Hematopoietic multipotent progenitor cell treated with erythropoietin and hydrocortisone succinate and interleukin-3 and kit ligand, for 15 days (in vitro differentiated cells): ENCODE measurements at places on chromosomes 13 and 19.

DNA sequence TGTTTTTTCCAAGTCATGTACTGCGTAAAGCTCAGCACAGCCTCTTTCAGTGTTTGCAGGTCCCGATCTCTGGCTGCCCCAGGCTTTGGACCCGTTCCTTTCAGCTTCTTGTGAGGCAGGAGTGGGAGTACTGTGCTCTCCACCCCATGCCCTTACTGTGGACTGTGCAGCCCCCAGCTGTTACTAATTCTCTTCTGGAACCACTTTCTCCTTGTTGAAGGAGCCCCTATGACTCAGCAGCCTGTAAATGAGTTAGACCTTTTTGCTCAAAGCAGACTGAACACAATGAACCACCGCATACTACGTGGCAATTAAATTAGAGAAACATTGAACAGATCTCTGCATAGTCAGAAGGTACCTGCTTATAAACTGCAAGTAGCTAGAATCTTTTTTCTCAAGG is 39.0 kb downstream of the SERTM1 start:
- DNase-seq = no peak

DNA sequence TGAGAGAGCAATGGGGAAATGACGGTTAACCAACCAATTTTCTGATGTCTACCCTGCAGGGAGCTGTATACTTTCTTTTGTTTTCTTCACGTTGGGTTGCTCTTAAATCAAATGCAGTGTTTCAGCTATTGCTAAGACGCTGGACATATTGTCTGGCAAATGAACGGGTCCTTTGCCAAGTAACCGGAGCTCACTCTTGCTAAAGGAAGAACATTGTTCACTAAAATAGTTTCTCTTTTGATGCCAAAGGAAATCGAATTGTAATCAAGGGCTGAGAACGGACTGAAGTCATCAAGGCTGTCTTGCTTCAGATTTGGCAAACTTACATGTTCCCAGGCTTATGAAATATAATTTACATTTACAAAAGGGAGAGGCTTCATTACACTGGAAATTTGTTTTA is 142.3 kb upstream of the ARGLU1 start:
- no peak for DNase-seq

- DNase-seq = no peak
Observed at GRCh38 chr13:114038211-114038613, 64.3 kb upstream of the C13orf46 start.

DNA sequence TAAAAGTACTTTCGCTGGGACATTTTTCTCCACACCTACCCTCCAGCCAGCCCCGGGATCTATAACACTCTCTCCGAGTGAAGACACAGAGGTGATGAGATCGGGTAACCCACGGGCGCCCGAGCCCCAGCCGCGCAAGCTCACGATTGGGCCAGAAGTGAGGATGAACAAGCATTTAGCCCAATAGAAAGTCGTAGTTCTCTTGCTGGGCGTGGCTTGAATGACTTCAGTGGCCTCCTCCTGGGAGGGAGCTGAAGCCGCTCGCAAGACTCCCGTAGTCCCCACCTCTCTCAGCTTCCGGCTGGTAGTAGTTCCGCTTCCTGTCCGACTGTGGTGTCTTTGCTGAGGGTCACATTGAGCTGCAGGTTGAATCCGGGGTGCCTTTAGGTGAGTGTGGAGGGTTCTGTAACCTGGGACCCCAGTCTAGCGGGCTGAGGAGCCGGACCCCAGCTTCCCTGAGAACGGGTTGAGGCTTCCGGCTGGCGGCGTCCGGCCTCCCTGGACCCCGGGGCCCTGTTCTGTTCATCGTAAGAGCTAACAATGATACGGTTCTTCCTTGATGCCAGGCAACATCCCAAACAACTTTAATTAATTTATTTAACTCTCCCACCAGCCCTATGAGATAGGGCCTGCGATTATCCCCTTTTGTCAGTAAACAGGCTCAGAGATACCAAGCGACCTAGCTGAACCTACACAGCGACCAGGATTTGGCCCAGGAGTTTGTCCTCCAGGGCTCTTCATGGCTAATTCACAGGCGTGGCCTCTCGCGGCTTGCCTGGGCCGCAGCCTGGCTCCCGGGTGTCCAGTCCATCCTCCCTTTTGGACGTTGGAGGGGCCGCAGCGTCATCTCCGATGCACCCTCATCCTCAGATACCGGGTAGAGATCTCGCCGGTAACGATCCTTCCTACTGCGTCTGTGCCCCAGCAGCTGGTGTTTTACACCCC is at the start of gene COX6B1:
COX6B1 (plus strand) TSS at position 307 of the 945 bp plus-strand sequence. CDS start 2,921 bp downstream, outside the sequence.
- peak; percentile 98 for DNase-seq

- no peak for DNase-seq
Observed at GRCh38 chr19:45094137-45094536, 1.2 kb downstream of the PPP1R37 start.

DNA sequence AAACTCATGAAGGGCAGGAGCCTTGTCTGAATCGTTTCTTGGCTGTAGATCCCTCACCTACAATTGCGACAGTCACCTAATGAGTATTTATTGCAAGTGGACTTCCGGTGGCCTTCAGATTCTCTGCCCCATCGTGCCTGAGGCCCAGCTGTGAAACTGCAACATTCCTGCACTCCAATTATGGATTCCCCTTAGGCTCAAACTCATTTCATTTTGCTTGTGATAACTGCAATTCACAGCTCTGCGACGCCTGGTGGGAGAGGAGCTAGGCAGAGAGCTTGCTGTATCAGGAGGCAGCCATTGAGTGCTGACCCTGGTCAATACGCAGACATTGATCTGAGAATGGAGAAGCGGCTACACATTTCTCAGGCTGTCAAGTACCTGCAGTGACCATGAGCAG is 59.0 kb downstream of the CCDC70 start:
- no peak for DNase-seq

- no peak for DNase-seq
Observed at GRCh38 chr19:16135430-16136127, 7.9 kb upstream of the HSH2D start.

- no peak for DNase-seq
Observed at GRCh38 chr13:111363121-111363520, 42.7 kb downstream of the TEX29 start.

DNA sequence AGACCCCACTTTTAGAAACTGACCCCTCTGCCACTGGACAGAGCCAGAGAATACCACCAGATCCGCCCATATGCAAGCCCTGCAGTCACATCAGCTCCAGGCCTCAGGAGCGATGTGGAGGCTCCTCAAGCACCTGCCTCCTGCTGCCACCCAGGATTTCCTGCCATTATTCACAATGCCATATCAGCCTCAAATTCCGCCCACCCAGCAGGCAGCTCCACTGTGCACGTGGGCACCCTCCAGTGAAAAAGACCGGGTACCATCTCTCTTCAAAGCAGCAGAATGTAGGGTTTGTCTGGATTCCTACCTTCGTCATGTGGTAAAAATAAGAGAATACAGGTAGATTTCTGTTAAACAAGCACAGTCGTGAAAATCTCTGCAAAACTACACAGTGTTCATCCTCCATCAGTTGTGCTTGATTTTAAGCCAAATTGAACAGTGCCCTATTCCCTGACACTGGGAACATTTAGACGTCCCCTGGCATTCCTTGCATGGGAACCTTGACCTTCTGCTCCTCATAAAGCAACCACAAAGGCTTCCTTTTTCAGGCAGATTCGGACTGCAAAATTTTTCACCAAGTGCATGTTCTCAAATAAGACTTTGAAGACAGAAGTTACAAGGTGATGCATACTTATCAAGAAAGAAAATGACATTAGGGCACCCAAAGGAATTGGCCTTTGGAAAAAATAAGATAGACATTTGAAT is 56.4 kb downstream of the FAM124A start:
- DNase-seq = no peak

DNA sequence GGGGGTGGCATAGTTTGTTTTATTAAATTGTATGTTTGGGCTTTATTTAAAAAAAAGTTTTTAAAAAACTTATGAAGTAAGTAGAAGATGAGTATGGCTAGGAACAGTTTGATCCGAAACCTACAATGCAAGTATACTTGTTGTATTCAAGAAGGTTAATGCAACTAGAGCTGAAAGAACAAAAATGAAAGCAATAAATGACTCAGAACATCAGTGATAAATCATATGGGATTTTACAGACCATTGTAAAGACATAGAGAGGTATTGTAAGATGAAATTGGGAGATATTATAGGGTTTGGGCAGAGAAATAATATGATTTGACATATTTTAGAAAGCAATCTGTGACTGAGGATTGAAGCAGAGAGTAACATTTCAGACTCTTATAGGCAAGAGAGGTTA is 1135.3 kb downstream of the SLITRK5 start:
- DNase-seq = no peak

DNA sequence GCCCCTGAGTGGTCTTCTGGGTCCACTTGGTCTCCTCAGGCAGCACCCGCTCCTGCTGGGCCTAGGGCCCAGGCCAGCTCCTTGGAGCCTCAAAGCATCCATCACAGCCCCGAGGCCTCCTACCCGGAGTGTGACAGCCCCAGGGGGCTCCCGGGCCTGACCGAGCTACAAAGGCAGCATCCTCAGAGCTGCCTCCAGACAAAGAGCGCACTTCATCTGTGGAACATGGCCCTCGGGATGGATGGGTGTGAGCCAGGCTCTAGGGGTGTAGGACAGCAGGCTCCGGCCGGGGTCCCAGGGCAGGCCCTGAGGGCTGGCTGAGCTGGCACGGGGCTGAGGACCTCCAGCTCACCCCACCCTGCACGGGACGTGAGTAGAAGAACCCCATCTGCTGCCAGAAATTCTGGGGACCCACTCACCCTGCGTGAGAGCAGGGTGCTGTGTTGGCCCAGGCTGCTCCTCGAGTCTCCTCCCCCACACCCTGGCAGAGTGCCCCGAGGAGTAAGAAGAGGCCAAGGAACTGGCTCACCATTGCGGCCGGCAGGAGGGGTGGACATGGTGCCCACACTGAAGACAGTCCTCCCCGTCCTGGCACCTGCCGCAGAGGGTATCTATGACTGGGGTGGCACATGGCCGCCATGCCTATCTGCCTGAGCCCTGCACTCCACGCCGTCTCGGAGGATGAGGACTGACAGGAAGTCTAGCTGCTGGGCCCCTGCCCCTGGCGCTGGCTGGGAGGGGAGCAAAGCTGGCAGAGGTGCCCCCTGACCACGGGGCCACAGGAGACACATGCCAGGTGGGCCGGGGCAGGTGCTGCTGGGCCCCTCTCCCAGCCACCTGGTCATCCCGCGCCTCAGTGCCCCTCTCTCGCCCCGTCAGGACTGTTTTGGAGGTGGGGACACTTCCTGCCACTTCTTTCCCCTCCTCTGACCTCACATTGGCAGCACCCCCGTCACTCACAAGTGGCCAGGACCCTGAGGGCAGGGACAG is 22.3 kb downstream of the CEBPG start:
- DNase-seq = no peak

GRCh38 chr13:57583529-57583928 is 48.0 kb upstream of the PCDH17 start:
- DNase-seq = no peak

DNA sequence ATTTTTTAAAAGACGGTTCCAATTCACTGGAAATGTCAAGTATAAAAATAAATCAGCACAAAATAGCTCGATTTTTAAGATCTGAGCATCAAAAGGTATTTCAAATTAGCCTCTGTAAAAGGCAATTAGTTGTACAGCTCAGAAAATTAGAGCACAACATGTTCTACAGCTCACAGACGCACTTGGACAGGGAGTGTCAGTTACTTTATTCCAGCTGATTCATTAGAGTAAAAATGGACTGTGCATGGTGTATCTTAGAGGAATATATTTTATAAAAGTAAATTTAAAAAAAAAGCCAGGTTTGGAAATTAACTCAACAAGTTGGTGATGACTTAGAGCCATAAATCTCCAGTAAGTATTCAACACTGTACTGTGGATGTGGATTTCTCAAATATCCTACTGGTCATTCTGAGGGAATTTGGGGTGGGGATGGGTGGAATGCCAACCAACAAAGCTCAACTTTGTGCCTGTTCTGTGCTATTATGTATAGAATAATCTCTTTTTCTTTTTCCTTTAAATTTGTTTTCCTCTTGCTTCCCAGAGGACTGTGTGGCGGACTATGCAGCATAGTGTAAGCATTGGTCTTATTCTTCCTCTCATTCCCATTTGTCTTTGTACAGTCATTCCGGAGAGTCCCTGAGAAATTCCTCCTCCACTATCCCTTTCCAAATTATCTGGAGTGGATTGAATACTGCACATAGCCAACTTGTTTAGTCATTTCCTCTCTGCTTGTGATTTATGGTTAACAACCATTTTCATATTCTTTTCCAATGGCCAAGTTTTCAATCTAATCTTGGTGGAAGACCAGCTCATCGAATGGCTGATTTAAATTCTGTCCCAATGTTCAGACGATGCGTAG is 169.3 kb downstream of the DCT start:
- no peak for DNase-seq

DNA sequence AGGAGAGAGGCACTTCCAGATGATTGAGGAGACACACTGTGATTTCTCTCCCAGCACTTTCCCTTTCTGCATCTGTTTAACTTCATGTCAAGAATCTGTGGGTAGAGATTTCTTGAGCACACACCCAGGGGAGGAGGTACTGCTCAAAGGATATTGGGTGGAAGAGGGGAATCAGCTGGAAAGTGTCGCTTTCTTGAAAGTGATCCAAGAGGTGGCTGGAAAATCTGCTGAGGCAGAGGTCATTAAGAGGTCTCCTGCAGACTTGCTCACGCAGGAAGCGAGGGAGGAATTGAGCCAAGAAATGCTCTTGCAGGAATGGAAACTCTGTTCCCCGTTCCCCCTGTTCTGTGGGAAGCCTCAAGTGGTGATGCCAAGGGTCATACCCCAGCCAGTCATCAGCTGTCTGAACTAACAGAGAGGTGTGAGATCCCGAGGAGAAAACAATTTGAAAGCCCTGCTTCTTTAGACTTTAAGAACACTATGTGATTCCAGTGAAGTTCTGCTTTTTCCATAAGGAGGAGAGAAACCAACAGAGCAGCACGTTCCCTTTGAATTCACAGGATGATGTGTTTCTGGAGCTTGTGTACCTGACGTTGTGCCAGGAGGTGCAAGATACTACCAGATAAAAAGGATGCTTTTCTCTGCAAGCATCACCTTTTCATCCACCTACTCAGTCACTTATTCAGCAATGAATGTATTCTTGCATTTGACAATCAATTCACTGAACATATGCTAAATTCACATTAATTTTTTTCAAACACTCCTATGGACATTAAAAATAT is 163.4 kb upstream of the GPR12 start:
- DNase-seq = no peak

DNA sequence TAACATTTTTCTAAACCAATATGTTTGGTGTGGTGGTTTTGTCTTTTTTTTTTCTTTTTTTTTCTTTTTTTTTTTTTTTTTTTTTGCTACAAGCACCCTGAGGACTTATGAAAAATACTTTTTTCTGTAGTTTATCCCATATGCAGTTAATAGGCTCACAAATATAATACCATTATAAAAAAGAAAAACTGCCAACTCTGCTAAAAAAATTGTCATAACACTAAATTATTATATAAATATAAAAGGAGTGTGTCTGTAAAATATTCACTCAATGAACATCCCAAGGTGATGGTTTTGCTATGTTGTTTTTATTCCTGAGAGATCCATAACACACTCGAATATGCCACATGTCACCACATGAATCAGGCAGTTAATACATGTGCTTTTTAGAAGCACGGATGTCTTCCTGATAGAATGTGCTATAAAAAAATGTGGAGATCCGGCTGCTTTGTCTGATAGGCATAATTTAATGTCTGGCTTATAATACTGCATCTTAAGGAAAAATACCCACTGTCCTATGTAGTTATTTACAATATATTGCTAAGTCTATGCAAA is 110.7 kb upstream of the ZNF507 start:
- no peak for DNase-seq

- no peak for DNase-seq
Observed at GRCh38 chr13:95258619-95259194, 42.5 kb downstream of the ABCC4 start.
